ENCODE measurements at places on chromosomes 7 and 10.

GRCh38 chr10:70648427-70648826 lies 23.9 kb upstream of the ADAMTS14 start:
- no peak for DNase-seq

DNA sequence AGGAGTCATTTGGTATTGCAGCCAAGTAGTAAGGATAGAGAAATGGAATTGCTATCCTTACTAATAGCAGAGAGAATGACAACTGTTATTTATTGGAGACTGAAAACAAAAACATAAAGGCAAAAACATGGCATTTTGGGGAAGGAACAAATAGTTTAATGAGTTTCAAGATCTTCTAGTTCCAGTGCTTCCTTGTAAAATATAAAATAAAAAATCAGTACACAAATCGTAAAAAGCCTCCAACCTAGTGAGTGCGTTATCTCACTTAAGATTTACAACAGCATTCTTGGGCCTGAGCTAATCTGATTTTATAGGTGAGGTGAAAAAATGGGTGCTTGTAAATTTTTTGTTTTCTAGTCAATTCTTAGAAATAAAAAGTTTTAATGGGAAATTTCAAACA lies 3.3 kb downstream of the RBM33 start:
- DNase-seq: no peak

- no peak for DNase-seq
Measured at GRCh38 chr7:45028138-45028919, 28.3 kb downstream of the CCM2 start.

GRCh38 chr7:418636-419280 lies 100.9 kb downstream of the PDGFA start:
- DNase-seq: no peak

DNA sequence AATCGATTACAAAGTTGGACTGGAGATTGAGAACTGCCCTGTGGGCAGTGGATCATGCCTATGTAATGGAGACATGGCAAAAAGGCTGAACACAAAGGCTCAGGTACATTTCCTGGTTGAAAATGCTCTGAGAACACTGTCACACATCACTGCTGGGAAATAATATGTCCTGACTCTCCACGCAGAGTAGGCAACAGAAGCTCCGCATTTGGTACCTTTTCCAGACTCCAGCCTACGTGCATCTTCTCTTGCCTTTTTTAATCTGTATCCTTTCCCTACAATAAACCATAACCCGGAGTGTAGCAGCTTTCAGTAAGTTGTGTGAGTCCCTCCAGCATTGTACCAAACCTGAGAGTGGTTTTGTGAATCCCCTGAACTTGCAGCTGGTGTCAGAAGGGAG lies 134.7 kb downstream of the SORBS1 start:
- no peak for DNase-seq

DNA sequence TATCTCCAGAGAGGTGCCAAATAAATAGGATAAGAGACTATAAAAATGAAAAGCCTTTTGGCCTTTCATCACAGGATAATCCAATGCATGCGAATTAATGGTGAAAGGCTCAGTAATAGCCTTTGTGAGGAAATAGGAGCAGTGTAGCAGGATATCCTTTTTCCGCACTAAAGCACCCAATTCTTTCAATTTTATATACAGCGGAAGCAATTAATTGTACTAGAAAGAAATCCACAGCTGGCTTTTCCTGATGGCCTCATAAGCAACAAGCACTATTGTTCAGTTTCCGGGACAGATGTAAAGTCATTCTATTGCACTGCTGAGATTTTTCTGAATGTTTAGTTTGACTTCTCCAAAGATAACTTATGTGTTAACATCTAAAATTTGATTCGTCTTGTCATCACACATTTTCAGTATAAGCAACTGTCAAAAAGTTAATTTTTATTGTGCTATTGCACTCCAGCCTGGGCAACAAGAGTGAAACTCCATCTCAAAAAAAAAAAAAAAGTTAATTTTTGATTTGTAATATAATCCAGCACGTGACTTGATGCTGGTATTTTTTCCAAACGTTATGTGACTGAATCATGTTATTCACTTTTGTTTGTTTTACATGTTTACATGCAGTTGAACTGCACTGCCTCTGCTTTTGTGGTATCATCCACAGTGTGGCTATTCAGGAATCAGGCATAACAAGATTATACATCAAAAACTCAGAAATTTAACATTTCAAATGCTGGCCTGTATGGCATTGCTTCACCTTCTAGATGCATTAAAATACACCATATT lies 8.4 kb upstream of the BMPR1A start:
- DNase-seq: no peak

- no peak for DNase-seq
Measured at GRCh38 chr10:128297709-128298378, 171.6 kb upstream of the MKI67 start.

Data from NCI-H2171 (cell line).